HCT116 (cell line): ENCODE measurements at places on chromosomes 13 and 19.

- DNase-seq: no peak
These were observed 6.6 kb downstream of the EPS8L1 start for GRCh38 chr19:55082020-55082851.

DNA sequence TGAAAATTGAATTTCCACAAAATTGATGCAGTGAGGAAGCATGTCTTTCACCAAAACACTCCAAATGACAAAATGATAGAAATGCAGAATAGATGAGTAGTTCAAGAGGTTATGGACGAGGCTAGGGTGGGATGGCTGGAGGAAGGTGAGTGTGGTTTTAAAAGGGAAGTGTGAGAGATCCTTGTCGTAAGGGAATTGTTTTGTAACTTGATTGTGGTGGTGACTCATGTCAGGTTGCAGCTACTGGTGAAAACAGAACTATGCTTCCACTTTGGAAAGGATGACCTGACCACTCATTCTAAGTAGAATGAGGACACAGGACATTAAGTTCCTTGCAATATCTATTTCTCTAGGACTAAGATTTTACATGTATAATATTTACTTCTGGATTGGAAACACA lies 345.7 kb downstream of the MTUS2 start:
- no peak for DNase-seq

DNA sequence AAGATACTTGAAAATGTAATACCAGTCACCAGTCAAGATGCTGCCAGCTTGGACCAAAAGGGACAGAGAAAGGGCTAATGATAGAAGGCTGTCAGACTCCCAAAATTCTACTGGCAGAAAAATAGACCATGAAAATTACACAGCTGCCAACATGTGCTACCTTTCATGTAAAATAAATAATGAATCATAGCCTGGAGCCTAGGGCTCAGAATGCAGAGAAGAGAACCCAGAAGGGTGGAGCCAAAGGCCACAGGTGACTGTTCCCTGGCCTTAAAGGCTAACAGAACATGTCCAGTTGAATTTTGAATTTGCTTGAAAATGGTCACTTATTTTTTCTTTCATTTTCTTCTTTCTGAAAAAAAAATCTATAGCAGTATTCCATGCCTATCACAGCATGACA lies 1827.0 kb upstream of the MIR17HG start:
- no peak for DNase-seq

- DNase-seq: no peak
These were observed 8.2 kb downstream of the LATS2 start for GRCh38 chr13:21053231-21053630.

DNA sequence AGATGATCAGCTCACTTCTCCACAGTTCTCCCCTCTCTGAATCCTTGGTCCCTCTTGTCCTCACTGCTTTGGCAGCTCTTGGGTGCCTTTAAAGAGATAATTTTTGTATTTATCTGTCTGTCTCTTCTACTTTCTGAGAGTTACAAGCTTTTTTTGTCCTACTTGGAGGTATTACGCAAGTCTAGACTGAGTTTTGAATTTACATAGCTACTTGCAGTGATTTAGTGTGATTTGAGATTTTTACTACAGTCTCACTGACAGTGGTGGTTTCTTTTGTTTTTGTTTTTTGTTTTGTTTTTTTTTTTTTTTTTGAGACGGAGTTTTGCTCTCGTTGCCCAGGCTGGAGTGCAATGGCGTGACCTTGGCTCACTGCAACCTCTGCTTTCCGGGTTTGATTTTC lies 22.1 kb downstream of the URI1 start:
- DNase-seq: no peak

DNA sequence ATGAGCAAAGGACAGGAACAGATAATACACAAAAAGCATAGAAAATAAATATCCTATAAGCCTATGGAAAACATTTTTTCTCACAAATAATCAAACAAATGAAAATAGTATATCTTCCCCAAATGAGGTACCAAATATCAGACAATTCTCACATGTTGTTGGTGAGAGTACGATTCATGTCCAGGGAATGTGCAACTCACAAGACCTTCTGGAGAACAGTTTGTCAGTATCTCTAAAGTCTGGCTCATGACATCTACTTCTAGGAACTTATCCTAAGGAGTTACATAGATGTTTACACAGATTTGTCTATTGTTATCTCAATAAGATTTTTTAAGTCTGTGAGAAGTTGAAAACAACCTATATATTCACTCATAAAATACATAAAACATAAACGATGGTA lies 80.3 kb upstream of the ARHGEF7 start:
- DNase-seq: no peak

DNA sequence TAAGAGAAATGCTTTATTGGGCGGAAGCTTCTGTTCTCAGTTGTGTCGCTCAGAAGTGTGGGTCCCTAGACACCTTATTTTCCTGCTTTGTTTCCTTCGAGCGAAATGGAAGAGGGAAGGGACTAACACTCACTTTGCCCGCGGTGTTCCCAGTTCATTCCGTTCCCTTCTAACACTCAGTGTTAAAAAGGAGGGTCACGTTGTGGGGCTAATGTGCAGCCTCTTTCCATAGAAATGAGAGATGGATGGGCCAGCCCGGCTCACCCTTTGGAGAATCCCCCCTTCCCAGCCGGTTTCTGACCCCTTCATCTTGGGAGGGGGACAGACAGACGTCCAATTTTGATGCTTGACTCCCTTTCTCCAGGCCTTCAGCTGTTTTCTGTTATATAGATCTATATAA lies 2.3 kb downstream of the ATP11A start:
- DNase-seq: no peak

- no peak for DNase-seq
These were observed 82.1 kb downstream of the TBC1D4 start for GRCh38 chr13:75399879-75400217.

GRCh38 chr13:79496188-79496587 lies 15.2 kb downstream of the NDFIP2 start:
- no peak for DNase-seq

GRCh38 chr19:49200238-49200862 lies 42.8 kb downstream of the TRPM4 start:
- DNase-seq: no peak

- peak; percentile 77 for DNase-seq
These were observed 13.1 kb upstream of the MEDAG start for GRCh38 chr13:30892966-30893365.

DNA sequence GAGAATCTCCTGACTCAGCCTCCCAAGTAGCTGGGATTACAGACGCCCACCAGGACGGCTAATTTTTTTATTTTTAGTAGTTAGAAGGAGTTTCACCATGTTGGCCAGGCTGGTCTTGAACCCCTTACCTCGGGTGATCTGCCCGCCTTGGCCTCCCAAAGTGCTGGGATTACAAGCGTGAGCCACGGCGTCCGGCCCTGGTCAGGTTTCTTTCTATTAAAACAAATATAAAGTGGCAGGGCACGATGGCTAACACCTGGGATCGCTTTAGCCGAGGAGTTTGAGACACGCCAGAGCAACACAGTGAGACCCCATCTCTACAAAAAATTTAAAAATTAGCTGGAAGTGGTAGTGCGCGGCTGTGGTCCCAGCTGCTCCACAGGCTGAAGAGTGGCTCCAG lies 1.5 kb upstream of the MED25 start:
- DNase-seq: no peak

DNA sequence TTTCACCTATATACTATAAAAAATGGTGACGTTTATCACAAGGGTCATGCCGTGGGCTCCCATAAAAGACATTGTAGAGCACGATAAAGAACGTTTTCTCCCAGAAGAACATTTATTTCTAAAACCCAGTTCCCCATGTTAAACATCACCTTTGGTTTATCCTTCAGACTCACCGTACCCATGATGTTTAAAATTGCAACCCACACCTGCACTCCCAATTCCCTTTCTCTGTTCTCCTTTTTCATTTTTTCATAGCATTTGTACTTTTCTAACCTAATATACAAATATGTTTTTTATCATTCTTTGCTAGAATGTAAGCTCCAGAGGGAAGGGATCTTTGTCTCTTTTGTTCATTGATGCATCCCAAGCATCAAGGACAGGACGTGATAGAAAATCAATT lies 2.0 kb downstream of the RCBTB2 start:
- no peak for DNase-seq

DNA sequence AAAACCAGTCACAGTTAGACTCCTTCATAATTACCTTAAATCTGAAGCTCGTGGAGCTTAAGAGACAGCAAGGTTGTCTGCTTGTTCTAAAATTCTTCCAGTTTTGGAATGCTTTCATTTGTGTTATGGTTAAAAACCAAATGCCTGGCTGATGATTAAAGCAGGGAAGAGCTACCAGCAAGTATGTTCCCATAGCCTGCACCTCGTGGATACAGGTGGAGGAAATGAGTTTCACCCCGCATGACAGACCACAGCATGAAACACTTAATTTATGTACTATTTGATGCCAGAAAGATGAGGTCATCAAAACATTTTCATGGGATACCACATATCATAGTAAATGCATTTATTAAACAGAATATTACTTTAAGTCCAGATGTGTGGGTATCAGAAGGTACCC lies 416 bp upstream of the DOCK9 start:
- DNase-seq: peak; percentile 15

DNA sequence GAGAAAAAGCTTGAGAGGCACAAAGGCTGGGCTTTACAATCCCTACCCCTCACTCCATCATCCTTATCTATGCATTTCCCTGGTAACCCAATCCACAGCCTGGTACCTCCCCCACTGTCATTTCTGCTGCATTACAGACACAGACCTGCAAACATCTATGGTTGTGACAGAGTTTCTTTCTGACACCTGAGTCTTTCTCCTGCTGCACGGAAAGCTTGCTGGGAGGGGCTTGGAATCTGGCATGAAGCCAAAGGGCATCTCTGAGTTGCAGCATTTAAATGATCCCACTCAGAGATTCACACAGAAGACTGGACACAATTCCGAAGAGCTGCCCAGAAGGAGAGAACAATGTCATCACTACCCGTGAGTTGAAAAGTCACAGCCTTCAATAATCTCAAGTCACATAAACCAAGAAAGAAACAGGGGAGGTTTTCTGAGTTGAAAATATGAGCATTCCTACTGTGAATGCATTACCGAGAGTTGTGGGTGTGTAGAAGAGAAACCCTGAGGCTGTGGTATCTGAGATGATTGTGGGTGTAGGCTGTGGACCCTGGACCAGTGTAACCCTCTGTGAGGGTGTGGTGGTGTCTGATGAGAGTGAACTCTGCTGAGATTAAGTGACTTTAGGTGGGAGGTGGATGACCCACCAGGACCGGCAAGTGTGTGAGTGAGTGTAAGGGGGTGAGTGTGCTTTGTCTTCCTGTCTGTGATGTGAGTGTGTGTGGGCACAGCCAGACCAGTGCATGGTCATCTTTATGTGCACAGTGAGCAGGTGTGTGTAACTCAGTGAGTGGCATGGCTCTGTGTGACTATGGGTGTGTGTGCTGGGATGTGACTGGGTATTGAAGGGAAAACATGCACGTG lies at the start of gene LGALS14:
Gene LGALS14 (plus strand): TSS at position 301 of the 864 bp plus-strand sequence. CDS start 48 bp downstream, at position 349.
- no peak for DNase-seq

- DNase-seq: no peak
These were observed 2.5 kb downstream of the LCP1 start for GRCh38 chr13:46179491-46179908.

GRCh38 chr13:82036602-82037001 lies 1695.7 kb upstream of the SPRY2 start:
- no peak for DNase-seq

DNA sequence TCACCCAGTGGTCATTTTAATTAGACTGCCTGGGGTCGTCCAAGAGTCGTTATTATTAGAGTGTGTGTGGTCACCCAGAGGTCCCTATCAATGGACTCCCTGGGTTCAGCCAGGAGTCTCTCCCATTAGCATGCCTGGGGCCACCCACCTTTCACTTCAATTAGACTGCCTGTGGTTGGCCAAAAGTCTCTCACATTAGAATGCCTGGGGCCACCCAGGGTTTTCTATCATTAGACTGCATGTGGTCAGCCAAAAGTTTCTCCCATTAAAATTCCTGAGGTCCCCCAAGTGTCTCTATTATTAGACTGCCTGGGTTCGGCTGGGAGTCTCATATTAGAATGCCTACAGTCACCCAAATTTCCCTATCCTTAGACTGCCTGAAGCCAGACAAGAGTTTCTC lies 1472.6 kb downstream of the UQCRFS1 start:
- no peak for DNase-seq

DNA sequence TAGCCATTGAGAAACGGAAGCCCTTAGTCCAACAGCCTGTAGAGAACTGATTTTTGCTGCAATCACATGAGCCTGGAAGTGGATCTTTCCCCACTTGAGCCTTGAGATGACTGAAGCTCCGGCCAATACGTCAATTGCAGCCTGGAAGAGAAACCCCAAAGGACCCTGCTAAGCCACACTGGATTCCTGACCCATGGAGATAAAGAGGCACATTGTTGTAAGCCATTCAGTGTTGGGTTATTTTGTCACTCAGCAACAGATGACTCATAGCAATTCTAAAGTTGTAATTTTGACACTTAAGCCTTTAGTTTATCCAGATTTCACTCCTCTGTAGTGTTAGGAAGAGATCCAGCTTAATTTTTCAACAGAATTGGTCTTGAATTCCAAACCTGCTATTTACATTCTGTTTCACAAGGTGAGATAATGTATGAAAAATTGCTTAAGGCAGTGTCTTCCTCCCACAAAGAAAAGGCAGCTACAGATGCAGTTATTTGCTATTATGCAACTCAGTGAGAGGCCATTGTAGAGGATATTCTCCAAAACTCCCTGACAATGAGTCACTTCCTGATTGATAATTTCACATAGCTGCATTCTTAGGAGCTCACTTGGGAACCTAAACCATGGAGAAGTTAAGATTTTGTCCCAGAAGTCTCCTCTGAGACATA lies 59.4 kb upstream of the TSHZ3 start:
- DNase-seq: no peak

GRCh38 chr19:49767967-49768581 lies 1.3 kb downstream of the AP2A1 start:
- DNase-seq: no peak

- DNase-seq: no peak
These were observed 33.5 kb upstream of the TMTC4 start for GRCh38 chr13:100707818-100708740.

GRCh38 chr19:17098326-17098725 lies 22.7 kb downstream of the MYO9B start:
- no peak for DNase-seq

- no peak for DNase-seq
These were observed 13.7 kb downstream of the DCUN1D2 start for GRCh38 chr13:113476811-113477210.

DNA sequence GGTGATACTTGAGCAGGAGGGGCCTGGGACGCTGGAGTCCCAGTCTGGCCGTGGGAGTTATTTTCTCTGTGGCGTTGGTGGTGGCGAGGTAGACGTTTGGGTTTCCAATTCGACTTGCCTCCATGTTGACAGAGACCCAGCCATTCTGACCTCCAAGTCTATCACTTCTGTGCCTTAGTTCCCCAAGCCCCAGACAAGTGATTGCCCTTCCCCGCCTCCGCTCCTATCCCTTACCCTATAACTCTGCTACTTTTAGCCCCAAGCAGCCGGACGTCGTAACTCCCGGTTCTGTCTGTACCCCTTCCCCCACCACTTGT lies 549 bp downstream of the TIMM50 start:
- no peak for DNase-seq

DNA sequence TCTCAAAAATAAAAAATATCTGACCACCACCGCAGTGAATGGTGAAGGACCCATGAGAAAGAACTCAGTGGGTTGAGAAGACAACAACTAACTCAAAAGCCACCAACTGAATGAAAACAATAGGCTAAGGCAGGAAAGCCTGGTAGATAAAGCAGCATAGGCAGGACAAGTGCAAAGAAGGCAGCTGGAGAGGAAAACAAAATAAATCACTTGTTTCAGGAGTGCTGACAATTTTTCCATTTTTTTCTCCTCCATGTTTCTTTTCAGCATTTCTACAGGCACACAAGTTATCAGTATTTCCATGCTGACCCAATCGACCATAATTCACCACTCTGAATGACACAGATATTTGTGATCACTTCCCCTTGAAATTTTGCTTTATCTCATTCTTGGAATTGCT lies 597.8 kb downstream of the LIG4 start:
- DNase-seq: no peak

- no peak for DNase-seq
These were observed 4.6 kb downstream of the TCF3 start for GRCh38 chr19:1647501-1648458.
